NCI-H526 treated with DMSO at 0.1 percent for 48 hours (cell line): ENCODE measurements at places on chromosomes 2 and 18.

DNA sequence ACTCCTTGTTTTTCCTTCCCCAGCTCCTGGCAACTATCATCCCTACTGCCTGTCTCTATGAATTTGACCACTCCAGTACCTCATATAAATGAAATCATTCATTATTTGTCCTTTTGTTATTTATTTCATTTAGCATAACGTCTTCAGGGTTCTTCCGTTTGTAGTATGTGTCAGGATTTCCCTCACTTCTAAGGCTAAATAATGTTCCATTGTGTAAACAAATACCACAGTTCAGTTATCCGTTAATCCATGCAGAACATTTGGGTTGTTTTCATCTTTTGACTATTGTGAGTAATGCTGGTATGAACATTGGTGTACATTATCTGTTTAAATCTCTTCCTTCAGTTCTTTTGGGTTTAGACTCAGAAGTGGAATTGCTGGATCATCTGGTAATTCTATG, 18.8 kb downstream of the DYNC2LI1 start:
- DNase-seq: no peak

DNA sequence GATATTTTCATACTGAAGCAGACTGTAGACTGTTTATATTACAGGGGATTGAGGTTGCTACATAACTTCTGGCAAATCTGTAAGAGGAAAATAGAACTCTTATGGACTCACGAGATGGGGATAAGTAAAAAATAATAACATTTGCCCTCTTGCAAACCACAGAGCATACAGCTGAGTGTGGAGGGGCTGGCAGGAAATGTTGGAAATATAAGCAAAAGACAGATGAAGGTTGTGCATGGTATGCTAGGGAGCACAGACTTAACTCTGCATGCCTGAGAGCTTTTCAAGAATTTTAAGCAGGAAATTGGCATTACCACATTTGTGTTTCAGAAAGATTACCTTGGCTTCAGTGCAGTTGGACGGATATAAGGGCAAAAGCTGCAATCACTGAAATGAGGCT, 411.1 kb downstream of the RAD51AP2 start:
- no peak for DNase-seq

DNA sequence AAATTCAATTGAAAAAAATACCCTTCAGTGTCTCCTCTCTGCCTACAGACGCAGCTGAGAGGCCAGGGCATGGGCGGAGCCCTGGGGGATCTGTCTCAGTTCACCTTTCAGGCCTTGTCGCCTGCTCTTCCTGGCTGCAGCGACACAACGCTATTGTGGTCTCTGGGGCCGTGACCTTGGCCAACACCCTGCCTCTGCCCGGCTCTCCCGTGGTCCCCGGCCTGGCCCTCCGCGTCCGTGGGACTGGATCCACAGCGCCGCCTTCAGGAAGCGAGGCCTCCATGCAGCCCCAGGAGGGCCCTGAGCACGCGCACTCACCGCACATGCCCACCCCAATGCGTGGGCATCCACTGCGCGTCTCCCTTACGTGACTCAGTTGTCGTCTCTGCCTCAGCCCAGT, 81.1 kb downstream of the MRPS9 start:
- no peak for DNase-seq

DNA sequence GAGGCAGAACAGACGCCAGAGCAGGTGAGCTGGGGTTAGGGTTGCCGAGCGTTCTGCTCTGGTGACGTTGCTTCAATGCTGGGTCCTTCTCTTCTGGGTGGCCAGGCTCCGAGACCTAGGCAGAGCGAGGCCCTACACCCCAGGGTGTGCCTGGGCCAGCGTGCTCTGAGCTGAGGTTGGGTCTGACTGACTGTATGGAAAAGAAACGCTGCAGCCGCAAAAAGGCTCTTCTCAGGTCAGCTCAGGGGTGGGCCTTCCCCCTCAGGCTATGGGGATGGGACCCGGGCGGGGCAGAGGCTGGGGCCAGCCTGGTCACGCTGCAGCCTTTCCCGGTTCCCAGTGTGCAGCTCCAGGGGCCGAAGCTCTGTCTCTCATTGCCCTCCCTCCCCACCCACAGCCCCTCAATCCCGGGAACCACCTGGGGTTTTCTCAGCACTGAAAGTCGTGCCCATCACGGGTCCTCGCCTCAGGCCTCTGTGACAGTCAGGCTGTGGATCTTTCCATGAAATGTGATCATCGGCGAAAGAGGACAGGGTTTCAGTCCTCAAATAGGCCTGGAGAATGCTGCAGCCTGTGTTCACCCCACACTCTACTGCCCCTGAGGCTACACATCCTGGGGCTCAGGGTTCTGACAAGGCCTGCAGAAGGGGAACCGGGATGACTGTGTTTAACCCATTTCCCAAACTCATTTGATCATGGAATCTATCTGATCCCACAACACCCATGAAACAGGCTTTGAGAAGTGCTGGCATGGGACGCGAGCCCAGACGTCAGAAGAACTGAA, 19.4 kb downstream of the CYP26B1 start:
- no peak for DNase-seq

GRCh38 chr2:120747281-120747680, 11.6 kb downstream of the GLI2 start:
- DNase-seq: no peak

- DNase-seq: no peak
Measured at GRCh38 chr2:164146441-164146840, 410.6 kb upstream of the FIGN start.

DNA sequence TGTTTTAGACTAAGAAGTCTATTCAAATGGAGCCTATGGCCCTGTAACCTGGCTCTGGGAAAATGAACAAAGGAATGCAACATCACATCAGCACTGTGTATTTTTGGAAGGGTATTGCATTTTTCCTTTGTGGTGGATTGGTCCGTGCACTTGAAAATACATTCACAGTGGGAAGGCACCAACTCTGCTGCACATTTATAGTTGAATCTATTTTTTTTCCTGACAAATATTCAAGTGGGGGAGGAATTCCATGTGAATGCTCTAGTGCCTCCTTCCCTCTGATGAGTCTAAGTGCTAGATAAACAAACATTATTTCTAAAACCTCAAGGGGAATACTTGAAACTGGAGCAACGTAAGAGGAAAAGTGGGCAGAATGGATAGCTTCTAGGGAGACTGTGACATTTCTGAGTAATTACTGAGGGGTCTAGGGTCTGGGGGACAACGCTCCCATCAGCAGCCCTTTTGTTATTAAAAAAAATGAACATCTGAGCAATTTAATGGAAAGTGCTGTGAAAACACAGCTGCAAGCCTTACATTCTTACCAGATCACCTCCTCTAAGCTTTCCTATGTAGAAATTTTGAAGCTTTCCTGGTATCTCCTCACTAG, 208.2 kb downstream of the SLC8A1 start:
- no peak for DNase-seq

GRCh38 chr18:34117319-34117718, 107.4 kb downstream of the NOL4 start:
- DNase-seq: no peak

DNA sequence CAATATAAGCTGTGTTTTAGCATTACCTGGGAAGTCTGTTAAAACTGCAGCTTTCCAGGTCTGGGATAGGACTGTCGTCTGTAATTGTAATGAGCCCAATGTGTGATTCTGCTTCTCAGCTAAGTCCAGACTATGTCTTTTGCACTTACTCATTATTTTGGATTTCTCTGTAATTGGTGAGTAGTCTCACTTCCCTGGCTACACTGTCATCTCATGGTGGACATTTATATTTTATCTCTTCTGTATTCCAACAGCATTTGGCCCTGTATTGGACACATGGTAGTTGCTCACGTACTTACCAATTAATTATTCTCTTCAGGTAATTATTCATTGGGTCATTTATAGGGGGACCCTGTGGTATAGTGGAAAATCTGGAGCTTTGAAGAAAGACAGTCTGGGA, 28.0 kb downstream of the LHCGR start:
- DNase-seq: no peak

DNA sequence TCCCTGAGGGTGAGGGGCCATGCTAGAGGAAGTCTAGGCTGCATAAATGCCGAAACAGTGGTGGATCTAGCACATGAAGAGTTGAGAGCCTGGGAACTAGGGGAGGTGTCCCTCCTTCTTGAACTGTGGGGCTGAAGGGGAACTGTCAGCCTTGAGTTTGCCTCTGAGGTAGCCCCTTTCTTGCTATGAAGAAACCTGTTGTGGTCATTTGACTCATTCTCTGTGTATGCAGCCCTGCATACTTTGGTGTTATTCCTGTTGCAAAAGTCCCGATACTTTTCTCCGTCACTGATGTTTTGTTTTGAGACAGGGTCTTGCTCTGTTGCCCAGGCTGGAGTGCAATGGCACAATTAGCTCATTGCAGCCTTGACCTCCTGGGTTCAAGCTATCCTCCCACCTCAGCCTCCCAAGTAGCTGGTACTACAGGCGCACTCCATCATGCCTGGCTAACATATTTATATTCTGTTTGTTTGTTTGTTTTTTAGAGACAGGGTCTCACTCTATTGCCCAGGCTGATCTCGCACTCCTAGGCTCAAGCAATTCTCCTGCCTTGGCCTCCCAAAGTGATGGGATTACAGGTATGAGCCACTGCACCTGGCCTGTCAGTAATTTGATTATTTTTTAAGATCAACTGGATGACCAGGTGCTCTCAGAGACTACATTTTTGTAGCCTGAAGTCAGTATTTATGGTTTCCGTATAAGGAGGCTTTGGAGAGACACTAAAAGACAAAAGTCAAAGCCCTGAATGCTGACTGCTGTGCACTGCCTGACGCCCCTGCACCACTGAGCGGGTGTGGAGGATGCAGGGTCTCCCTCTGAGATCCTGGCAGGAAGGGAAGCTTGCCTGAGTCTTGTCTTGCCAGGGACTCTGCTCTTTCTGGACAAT, 126.0 kb upstream of the MSH6 start:
- DNase-seq: no peak

GRCh38 chr2:10322481-10322880, 19.8 kb downstream of the HPCAL1 start:
- DNase-seq: no peak

DNA sequence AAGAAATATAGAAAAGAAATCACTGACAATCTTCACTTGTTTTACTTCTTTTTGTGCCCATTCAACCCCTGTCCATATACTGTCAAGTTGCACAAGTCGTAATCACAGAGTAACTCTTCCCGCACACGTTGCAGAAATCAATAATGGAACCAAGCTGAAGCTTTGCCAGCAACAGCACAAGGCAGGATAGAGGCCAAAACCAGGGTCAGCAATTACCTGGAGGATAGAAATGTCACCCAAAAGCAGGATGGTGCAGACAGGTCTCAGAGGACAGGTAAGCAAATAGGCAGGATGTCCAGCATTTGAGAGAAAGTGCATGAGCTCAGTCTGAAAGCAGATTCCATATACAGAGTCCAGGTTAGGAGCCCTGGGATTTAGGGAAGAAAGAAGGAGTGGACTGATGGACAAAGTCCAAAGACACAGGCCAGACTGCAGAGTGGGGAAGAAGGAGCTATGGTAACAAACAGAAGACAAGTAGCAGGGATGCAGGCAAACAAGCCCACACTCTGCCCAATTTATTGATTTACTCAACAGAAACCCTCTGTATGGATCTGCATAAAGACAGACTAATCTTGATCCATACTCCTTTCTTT, 52.7 kb downstream of the PID1 start:
- DNase-seq: no peak

GRCh38 chr18:62998443-62998842, 283.1 kb downstream of the PHLPP1 start:
- DNase-seq: no peak

GRCh38 chr2:133849341-133849740, 281.1 kb upstream of the NCKAP5 start:
- no peak for DNase-seq

DNA sequence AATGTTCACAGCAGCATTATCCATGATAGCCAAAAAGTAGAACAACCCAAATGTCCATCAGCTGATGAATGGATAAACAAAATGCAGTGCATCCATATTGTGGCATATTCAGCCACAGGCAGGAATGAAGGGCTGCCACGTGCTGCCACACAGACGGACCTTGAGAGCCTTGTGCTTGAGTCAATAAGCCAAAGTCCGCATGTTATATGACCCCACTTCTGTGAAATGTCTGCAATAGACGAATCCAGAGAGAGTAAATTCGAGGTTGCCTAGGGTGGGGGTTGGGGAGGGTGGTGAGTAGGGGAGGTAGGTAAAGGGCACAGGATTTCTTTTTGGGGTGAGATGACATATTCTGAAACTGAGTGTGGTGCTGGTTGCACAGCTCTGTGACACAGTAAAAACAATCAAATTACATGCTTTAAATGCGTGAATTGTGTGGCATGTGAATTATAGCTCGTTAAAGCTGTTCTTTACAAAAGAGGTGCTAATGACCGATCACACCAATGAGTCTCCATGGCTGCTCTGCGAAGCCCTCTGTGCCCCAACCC, 38.9 kb upstream of the LDLRAD4 start:
- no peak for DNase-seq

GRCh38 chr18:75199327-75199726, 9.6 kb downstream of the PTGR3 start:
- DNase-seq: no peak

- DNase-seq: no peak
Measured at GRCh38 chr2:181123798-181124231, 143.4 kb downstream of the UBE2E3 start.

DNA sequence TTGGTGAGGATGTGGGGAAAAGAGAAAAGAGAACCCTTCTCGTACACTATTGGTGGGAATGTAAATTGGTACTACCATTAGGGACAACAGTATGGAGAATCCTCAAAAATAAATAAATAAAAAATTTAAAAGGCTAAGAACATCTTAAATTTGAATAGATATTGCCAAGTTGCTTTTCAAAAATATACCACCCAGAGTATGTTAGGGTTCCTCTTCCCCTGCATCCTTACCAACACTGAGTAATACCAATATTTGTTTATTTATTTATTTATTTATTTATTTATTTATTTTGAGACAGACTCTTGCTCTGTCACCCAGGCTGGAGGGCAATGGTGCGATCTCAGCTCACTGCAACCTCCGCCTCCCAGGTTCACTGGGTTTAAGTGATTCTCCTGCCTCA, 5.5 kb upstream of the NRBP1 start:
- no peak for DNase-seq

GRCh38 chr2:31259075-31259474, 25.1 kb downstream of the EHD3 start:
- no peak for DNase-seq

GRCh38 chr2:163771596-163771995, 35.8 kb upstream of the FIGN start:
- DNase-seq: no peak

DNA sequence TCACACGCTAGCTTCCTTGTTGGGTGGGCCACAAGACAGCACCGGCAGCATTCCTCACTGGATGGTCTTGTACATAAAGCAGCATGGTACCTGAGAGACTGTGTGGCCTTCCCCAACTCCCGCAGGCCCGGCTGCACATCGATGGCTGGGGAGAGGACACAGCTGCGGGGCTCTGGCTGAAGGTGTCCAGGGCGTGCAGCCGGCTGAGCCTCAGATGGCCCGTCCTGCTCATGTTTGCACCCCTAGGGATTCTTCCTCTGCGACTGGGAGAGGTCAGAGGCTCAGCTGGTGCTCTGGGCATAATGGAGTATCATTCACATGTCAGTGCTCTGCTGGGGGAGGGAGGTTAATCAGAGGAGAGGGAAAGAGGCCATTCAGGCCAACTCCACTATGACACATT, 207.9 kb downstream of the SEPTIN10 start:
- DNase-seq: no peak
